ENCODE measurements at places on chromosomes 16 and 17. TPM values are rescaled to one million over a fixed set of nuclear protein-coding genes. Genes with fewer than 3 reads are reported as not detected.

Gene TBC1D3E
- total RNA-seq = not detected

GRCh38 chr17:45132320-45132571 is at the start of gene PLCD3:
Gene PLCD3, minus strand, starts transcription at chr17:45132515. Its CDS starts 105 bp downstream, at chr17:45132410.
- no peaks in the 10 kb centered on the region for H3K27me3 ChIP-seq
- H3K36me3 ChIP-seq = no peaks in the 10 kb centered on the region
- peaks cover 50% of the 10 kb centered on the region for H3K4me1 ChIP-seq
- H3K27ac ChIP-seq = peak within 1 kb of the TSS; percentile 98

DNA sequence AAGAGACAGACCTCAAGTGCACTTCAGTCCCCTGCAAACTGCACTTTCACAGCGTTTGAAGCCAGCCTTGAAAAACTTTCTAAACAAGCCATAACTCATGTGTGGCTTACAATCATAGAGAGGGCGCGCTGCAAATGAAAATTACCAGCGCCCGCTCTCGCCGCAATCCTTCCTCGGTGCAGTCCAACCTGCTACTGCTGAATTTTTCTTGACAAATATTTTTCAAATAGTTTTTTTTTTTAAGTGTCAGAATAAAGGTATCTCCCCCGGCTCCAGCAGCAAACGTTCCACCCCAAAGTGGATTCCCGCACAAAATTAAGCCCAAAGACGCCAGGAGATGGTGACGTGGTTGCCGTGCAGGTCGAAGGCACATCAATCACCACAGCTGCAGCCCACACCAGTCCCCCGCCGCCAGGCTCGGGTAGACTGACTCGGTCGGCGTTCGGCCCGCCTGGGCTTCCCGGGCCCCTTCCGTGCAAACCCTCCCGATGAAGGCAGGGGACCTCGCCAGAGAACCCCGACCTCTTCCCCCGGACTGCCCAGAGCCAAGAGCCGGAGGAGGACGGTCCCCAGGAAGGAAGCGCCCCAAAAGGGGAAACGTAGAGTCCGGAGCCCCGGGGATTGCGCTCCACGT is 630 bp downstream of the GRB2 start:
- H3K27me3 ChIP-seq = no peaks in the 10 kb centered on the region
- H3K27ac ChIP-seq = peak overlapping the region; percentile 87
- no peaks in the 10 kb centered on the region for H3K36me3 ChIP-seq
- peak; percentile 55 for DNase-seq
- peaks cover 11% of the 10 kb centered on the region for H3K4me1 ChIP-seq
- H3K4me3 ChIP-seq = peak overlapping the region; percentile 71

Gene HAP1
- 2.9 TPM for total RNA-seq

- no peak overlapping the region for H3K27ac ChIP-seq
- DNase-seq = no peak
- H3K4me3 ChIP-seq = peak overlapping the region; percentile 96
- peaks cover 34% of the 10 kb centered on the region for H3K4me1 ChIP-seq
- no peaks in the 10 kb centered on the region for H3K27me3 ChIP-seq
Measured at GRCh38 chr16:67191411-67191994, 452 bp upstream of the E2F4 start.

Gene ABCC11
- total RNA-seq = 6.8 TPM

- peaks cover 40% of the 10 kb centered on the region for H3K4me1 ChIP-seq
- H3K27me3 ChIP-seq = no peaks in the 10 kb centered on the region
- H3K36me3 ChIP-seq = no peaks in the 10 kb centered on the region
- no peak overlapping the region for H3K4me3 ChIP-seq
Measured at GRCh38 chr17:81037798-81038733, 3.1 kb downstream of the BAIAP2 start.
